Astrocyte (in vitro differentiated cells and primary cell): ENCODE measurements at places on chromosomes 1 and 21.

DNA sequence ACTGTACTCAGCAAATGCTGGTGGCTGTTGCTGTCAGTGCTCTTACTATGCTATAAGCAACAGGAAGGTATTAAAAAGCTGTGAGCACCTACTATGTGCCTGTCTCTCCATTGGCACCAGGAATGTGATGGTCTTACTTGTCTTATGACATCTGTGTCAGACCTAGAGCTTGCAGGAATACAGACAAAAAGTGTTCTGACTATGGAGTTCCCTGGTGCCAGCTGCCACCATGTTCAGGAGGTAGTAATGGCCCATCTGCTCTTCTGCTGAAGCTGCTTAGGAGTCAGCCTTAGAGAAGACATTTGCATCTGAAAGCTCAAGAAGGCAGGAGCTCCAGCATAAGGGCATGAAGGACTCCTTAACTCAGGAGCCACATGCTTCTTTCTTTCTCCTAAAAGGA, 52.3 kb downstream of the MAB21L3 start:
- DNase-seq, result no peak

- DNase-seq, result peak; percentile 60
Measured at GRCh38 chr1:248886237-248886895, 19.7 kb upstream of the PGBD2 start.

- DNase-seq, result no peak
Measured at GRCh38 chr1:59384443-59384842, 87.5 kb downstream of the FGGY start.

GRCh38 chr1:12475530-12475934, 142.5 kb downstream of the DHRS3 start:
- DNase-seq, result peak; percentile 90

DNA sequence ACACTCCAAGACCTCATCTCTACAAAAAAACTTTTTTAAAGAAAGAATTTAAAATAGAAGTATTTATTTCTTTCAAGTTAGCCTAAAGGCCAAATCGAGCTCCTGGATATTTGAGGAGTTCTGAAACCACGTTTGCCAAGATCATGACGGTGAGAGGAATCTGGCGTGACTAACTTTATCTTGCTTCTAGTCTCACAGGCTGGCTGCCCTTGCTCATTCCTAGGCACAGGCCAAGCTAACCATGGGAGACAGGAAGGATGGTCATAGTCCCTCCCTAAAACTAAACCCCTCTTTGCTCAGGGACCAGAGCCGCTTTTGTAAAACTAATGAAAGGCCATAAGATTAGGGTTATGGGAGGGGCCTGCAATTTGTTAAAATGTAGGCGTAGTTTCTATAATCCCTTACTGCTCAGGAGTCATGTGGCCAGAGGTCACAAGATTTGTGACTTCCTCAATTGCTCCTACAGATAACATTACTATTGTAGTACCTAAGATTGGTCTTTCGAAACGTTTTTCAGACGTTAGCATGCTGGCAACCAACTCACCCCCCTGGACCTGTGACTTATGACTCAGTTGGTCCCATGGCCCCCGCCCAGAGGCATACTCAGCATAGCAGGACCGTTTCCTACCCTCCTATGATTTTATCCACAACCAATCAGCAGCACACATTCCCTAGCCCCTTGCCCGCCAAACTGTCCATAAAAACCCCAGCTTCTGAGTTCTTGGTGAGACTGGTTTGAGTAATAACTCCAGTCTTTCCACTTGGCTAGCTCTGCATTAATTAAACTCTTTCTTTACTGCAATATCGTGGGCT, 425.0 kb downstream of the SMYD3 start:
- no peak for DNase-seq

GRCh38 chr1:157671895-157672294, 28.7 kb downstream of the FCRL3 start:
- no peak for DNase-seq

DNA sequence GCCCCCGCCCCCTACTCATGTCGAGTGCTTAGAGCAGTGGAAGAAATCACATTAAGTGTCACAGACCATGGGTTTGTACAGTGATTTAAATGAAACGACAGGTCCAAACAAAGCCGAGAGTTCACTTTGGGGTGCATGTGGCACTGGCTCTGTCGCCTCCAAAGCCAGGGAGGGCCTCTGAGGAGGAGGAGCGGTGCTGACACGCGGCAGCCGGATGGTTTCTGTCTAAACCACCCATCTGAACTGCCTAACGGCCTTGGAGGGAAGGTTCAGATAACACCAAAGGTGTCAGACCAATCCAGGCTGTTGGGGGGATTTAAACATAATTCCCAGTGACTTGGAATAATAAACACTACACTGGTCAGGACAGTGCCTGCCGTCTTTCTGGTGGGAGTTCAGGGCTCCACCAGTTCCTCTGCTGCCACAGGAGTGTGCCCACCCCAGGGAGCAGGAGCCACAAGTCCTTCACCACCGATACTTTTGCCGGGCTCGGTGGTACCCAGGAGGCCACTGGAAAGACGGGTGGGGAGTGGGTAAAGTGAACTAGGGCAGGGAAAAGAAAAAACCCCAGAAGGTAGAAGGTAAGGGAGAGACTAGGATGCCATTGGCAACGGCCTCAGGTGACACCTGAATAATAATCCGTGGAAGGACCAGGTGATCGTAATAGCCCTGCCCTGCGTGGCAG, 78.2 kb downstream of the SLC66A1 start:
- no peak for DNase-seq

GRCh38 chr1:212699625-212700222, at the start of gene BATF3:
BATF3 (minus strand) TSS chr1:212699840; CDS start chr1:212699762, 78 bp downstream.
- no peak for DNase-seq

DNA sequence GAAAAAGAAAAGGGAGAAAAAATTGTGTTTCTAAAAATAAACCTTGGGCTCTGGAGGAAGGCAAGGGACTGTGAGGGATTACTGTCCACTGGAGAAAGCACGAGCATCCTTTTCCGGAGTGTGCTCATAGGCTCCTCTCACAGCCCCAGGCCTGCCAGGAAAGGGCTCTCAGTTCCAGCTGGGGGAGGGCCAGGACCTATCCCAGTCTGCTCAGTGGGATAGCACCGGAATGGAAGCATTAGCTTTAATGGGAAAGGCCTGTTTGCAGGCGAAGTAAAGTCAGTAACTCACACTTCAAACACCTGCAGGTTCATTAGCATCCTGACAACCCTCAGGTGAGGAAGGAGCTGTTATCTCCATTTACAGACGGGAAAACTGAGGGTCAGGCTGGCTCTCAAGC, 113.9 kb upstream of the USP24 start:
- no peak for DNase-seq

DNA sequence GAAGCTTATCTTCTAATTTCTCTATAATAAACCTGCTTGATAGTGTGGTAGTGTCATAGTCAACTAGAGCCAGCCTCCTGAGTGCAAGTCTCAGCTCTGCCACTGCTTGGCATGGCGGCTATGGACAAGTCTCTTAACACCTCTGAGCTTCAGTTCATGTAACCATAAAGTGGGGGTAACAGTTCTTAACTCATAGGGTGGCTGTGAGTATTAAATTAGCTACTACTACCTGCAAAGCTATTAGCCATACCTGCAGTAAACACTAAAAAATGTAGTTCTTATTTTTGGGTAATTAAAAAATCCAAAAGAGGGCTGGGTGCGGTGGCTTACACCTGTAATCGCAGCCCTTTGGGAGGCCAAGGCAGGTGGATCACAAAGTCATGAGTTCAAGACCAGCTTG, 2.2 kb upstream of the CDC42 start:
- no peak for DNase-seq

- peak; percentile 25 for DNase-seq
Measured at GRCh38 chr1:101282314-101283038, 45.7 kb downstream of the S1PR1 start.

DNA sequence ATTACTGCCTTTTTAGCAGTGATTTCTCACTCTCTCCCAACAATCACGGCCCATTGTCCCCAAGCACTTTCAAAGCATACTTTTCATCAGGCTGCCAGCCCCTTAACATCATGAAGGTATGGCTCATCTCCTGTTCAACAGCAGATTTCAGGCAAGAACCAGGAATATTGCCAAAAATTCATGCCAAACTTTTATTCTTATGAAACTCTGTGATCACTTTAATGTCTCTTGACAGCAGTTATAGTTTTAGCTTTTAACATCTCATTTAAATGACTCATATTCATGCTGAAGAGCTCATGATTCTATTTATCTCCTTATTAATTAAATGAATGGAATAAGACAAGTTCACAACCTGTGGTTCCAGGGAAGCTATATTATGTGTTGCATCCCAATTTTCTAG, 235.1 kb downstream of the GRIK1 start:
- DNase-seq, result peak; percentile 17

DNA sequence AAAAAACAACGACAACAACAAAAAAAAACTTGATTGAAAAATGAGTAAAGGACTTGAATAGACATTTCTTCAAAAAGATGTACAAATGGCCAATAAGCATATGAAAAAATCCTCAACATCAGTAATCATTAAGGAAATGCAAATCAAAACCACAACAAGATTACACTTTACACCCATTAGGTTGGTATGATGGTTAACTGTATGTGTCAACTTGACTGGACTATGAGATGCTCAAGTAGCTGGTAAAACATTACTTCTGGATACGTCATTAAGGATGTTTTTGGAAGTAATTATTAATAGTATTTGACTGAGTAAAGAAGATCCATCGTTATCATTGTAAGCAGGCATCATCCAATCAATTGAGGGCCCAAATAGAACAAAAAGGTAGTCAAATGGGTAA, 34.9 kb upstream of the LYPLAL1 start:
- no peak for DNase-seq

DNA sequence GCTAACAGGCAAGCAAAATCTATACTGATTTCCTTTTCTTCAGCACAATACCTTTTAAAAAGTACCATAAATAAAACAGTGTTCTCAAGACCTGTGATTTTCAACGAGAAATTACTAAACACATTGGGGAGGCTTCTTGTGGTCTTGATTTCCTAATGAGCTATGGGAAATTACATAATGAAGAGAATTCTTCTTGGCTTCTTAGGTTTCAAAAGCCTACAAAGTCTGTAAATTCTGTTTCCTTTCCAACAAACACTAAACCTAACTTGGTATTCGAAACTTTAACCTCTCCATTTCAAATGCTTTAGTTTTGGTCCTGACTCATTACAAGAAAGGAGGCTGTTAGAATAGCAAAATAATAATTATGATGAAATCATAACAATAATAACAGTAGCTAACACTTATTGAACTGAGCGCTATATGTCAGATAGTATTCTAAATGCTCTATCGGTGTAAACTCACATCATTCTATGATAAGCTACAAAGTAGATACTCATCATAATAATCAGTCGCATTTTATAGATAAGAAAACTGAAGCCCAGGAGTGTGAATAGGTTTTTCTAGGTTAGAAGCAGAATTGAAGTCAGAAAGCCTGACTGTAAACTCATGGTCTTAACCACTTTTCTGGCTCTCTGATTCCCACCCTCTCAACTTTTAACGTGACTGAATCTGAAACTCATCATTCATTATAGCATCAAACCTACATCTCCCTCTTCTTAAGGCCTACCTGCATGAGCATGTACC, 486.7 kb downstream of the SMYD3 start:
- DNase-seq, result no peak

DNA sequence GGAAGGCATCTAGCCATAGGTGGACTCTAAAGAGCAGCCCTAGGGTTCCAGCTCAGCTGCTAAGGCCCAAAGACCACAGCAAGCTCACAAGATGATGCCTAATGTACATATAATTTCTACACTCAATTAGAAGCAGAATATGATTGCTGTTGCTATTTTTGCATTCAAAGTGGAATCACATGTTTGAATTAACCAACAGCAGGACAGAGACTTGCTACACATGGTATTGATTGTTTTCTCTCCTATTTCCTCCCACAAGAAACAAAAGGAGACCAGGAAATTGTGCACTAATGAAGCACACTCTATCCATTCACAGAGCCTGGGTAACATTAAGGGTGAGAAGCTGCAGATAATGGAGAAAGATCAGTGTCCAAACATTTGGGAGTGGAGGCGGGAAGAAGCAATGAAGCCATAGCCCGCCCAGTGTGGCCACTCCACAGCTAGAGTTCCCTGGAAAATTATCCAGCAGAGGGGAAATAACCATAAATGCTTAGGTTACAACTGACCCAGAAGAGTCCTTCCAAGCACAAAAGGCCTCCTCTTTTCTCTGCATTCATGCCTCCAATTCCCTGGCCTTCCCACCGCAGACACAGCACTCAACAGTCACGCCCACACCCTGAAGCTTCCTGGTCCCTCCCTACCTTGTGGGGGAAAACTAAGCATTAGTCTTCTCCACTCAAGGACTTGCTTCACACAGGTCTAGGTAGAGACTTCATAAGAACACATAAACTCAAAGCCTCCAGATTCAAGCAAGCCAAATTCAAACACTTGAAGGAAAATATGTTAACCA, 7.5 kb downstream of the CNN3 start:
- DNase-seq, result no peak

DNA sequence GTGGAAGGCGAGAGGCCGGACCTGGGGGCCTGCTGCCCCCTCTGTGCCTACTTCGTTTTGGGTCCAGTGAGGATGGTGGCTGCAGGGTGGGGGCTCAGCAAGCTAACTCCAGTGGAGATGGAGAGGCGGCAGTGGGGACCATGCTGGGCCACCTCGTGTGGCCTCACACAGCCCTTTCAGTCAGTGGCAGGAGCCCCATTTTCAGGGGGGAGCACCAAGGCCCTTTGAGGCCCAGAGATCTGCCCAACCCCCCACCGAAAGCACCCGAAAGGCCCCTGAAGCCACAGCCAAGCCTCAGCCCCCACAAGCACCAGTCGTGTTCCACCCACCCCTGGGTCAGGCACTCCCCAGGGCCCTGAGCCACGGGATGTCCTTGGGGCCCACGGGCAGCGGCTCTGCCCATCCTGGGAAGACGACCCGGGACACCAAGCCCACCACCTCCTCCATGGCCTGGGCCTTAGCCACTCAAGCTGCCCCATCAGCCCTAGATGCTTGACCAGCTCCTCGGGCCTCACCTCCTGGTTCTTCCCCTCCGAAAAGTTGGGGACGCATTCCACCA, 345 bp downstream of the FTCD start:
- DNase-seq, result no peak

GRCh38 chr1:109984190-109984455, 442 bp upstream of the AHCYL1 start:
- DNase-seq, result no peak

DNA sequence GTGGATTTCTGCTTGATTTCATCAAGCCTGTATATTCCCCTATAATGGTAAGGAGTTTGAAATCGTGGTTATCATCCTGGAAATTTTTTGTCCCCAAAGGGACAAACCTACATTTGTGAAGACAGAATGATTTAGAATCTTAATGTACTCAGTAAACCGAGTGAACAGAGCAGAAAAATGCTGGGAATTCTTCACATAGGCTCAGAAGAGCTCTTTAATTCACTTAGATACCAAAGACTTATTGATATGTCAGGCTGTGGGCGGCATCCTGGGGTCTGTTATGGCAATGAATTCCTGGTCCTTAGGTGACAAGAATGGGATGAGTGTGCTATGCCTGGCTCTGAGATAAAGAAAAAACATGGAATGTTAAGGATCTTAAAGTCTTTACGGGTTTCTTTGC, 74.9 kb downstream of the ROR1 start:
- peak; percentile 33 for DNase-seq

GRCh38 chr1:201371276-201371675, 6.2 kb downstream of the TNNT2 start:
- peak; percentile 29 for DNase-seq

GRCh38 chr1:165222580-165222979, 133.9 kb downstream of the LMX1A start:
- DNase-seq, result no peak
